Stimulated activated CD4-positive, alpha-beta T cell treated with anti-CD3 and anti-CD28 coated beads, Interleukin-1b, Interleukin-23, amount 100 ng/mL, for 4 hours (primary cell): ENCODE measurements at places on chromosomes 7 and 10.

GRCh38 chr7:13240349-13240748 is 552.9 kb downstream of the ARL4A start:
- DNase-seq, result no peak

DNA sequence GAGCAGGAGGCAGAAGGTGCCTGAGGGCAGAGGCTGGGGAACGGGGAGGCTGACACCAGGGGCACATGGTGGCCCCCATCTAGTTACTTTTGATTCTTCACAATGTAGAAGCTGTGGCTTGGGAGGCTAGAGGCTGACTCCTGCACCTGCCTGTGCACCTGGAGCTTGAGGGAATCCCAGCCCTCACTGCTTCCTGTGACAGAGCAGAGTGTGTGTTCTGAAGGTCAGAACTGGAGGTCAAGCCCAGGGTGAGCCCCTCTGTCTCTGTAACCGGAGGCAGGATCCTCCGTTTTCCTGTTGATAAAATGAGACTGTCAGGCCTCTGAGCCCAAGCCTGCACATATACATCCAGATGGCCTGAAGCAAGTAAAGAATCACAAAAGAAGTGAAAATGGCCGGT is 124.8 kb downstream of the ACTR3B start:
- DNase-seq, result no peak

- DNase-seq, result no peak
Observed at GRCh38 chr10:72106154-72106849, 18.0 kb upstream of the SPOCK2 start.

- no peak for DNase-seq
Observed at GRCh38 chr10:127047878-127048238, 142.6 kb downstream of the DOCK1 start.

GRCh38 chr10:95505641-95506040 is 55.5 kb downstream of the SORBS1 start:
- no peak for DNase-seq

- no peak for DNase-seq
Observed at GRCh38 chr7:80829527-80829926, 89.3 kb downstream of the SEMA3C start.

DNA sequence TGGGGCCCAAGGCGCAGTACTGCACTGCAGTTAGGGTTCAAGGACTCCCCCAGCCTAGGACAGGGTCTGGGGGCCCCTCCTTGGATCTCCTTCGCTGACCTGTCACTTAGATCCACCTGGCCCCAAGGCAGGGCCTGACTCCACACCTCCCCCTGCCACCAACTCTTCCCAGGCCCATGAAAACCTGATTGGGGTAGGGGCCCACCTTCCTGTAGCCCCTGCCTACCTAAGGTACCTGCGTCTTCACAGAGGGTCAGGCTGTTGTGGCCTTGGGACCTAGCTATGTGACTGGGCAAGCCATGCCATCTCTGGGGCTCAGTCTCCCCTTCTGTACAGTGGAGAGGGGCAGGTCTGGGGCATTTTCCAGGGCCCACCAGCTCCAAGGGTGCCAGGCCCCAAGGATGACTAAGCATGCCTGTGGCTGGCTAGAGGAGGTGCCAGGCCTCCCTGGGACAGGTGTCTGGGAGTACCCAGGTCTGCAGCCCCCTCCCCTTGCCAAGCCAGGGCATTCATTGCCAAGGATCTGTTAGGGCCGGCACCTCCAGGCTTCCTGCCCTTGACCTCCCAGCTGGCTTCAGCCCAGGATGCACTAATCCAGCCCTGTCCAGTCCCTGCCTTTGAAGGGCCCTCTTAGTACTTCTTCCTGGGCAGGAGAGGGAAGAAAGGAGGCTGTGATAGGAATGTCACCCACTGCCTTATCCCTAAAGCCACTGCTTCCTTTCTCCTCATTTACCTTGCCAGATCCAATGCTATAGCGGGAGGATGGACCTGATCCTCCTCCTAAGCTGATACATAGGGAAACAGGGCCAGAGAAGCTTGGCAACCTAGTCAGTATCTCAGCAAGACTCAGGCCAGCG is 1.3 kb downstream of the LIMK1 start:
- no peak for DNase-seq

DNA sequence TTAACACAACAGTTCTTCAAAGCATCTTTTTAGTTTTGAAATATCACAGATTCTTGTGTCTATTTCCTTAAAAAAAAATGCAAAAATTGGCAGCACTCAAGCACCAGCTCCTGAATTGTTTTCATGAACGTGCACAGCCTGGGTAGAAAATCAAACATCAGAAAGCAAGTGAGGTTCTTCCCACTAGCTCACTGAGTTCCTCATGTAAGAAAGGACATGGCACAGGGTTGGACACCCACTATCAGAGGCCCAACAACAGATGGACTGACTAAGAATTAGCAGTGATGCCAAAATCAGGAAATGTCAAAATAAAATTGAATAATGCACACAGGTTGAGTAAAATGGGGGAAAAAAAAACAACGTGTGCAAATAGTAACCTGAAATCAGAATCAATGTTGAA is 146.8 kb downstream of the PCLO start:
- no peak for DNase-seq

GRCh38 chr7:130356121-130356875 is 11.7 kb downstream of the CPA5 start:
- DNase-seq, result no peak

- DNase-seq, result no peak
Observed at GRCh38 chr10:60423920-60424319, 34.2 kb upstream of the ANK3 start.

GRCh38 chr7:116180302-116180701 is 30.0 kb upstream of the TES start:
- DNase-seq, result no peak

DNA sequence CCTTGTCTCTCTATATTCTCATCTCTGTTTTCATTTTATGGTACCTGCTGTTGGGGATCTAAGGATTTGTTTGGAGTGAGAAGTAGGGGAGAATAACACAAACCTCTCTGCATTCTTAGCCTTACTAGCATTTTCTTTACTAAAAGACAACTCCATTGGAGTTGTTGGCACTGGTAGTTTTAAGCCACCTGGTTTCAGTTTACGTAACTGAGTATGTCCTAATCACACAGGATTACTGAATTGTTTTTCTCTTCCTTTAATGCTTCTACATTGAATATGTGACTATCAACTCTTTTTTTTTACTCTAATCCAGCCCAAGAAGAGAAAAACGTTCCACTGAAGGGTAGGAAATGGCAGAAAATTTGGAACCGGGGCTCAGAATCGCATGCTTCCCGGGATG is 30.0 kb upstream of the TRIL start:
- DNase-seq, result no peak

DNA sequence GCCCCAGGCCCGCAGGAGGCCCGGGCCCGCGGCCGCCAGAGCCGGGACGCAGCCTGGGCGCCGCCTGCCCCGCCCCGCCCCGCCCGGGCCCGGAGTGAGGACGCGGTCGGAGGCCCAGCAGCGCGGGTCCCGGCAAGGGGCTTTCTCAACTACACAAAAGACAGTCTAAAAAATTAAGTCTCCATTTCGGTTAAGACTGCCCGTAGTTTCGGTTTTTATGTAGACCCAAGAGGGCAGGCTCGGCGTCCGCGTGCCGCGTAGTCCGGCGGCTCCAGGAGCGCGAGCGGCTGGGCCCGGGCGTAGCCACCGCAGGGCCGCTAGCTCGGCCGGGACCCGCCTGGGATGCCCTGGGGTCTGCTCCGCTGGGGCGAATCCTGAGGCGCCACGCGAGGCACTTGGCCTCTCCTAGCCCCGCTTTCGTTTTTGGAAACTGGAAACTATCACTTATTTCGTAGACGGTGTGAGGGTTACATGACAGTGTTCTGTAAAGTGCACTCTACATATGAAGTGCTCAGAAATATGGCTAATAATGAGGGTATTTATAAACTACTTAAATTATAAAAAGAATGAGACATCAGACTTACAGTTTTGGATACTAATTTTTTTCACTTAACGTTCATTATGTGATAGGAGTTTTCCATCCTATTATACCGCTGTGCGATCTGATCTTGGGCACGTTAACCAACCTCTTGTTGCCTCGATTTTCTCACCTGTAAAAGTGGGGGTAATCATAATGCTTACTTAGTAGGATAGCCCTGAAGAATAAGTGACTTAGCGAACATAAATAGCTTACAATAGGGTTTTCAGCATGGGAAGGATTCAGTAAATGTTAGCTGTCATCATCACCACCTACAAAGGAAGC is 573 bp downstream of the BLVRA start:
- peak; percentile 43 for DNase-seq

DNA sequence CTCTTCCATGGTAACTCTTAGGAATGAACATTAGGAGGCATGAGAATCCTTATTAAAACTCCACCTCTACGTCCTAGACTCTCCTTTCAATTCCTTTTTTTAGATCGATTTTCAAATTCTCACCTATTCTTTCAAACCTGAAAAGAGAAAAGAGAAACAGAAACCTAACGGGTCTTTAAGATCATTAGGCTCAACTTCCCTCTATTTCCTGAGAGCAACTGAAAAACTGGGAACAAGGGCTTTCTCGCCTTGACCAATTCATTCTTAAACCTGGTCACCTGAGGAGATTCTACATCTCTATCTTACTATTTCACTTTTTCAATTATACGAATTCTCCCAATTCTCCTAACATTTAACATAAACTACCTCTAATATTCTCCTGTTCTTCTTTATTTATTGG is 2.8 kb downstream of the TFEC start:
- DNase-seq, result no peak

DNA sequence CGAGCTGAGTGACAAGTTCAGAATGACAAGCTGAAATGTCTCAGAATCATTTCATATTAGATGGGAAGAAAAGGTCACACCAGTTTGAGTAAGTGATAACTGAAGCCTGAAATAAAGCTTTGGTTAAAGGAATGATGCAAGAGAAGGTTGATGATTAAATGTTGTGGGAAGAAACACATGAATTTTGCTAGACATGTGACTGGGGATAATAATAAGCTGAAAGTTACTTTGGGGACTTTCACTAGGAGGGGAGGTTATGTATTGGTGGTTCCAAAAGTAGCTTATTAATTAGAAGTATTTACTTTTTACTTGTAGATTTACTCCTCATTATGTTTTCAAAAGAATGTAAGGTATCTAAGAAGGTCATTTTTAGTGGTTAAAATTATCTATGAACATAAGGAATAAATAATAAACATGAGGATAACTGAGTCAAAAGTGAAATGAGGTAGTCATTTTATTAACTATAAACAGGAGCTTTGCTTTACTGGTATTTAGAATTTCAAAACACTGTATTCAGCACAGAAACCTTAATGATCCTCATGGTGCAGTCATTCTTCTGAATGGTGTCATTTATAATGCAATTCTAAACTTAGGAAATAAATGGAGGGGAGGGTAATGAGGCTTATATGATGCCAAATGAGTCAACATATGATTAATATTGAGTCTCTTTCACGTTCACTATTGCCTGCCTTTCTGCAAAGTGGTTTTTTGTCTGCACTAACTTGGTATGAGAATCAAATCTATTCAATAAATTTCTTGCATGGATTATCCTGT is 63.7 kb downstream of the PRKG1 start:
- DNase-seq, result no peak

DNA sequence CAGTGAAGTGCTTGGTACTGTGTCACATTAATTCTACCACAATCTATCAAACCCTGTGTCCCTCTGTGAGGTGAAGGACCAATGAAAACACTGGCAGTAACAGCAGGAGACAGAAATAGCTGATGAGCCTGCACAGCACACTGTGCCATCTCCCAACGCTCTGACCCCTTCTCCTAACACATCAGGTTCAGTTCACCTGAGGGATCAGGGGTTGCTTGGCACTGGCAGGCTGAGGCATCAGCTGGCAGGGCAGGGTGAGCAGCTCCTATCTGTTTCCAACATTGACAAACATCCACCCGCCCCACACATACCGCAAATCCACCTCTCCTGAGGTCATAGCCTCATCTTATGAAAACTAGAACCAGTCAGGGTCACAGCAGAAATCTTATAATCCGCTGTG is 120.9 kb downstream of the ICA1 start:
- no peak for DNase-seq

DNA sequence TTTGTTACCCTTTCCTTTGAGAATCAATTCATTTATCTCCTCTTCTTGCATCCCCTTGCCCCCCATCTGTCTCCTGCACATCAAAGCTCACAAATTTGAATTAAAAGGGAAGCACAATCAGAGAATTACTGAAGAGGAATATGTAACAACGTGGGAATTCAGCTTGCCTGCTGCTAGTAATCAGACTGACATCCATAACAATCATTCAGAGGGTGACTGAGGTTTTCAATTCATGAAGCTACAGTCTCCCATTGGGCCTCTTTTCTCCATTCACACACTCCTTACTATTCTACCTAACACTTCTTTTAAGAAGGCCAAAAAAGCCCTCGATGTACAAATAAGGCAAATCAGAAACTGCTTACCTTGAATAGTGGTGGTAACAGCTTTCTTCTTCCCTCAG is 24.3 kb upstream of the DNA2 start:
- no peak for DNase-seq

DNA sequence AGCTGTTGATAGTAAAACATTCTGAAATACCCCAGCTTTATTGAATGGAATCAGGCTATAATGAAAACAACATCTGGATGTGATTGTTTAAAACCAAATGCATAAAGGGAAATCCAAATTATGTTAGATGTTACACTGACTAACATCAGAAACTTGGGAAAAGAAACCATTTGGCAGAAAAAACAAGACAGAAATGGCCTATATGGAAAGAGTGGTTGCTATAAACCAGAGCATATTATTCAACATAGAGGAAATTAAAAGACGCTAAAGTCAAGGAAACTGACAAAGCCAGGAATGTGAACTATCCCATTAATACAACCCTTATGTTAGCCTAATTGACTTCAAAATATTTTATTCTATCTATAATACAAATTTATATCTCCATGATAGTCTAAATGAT is 53.0 kb upstream of the CABCOCO1 start:
- DNase-seq, result no peak
